ENCODE measurements at places on chromosomes 11 and 22.

- no peak for DNase-seq
Measured at GRCh38 chr22:22486132-22486899, 22.2 kb downstream of the ZNF280B start.

- no peak for DNase-seq
Measured at GRCh38 chr11:127986073-127986472, 601.3 kb downstream of the ETS1 start.

DNA sequence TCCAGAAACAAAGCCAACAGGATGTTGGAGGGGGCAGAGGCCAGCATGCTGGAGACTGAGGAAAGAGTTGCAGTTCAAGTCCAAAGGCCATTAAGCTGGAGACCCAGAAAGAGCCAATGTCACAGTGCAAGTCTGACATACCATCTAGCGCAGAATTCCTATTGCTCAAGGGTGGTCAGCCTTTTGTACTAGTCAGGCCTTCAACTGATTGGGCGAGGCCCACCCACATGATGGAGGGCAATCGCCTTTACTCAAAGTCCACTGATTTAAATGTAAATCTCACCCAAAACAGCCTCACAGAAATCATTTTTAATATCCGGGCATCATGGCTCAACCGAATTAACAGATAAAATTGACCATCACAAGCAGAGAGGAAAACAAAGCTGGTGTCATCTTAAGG, 113.9 kb downstream of the RCN1 start:
- DNase-seq, result no peak

DNA sequence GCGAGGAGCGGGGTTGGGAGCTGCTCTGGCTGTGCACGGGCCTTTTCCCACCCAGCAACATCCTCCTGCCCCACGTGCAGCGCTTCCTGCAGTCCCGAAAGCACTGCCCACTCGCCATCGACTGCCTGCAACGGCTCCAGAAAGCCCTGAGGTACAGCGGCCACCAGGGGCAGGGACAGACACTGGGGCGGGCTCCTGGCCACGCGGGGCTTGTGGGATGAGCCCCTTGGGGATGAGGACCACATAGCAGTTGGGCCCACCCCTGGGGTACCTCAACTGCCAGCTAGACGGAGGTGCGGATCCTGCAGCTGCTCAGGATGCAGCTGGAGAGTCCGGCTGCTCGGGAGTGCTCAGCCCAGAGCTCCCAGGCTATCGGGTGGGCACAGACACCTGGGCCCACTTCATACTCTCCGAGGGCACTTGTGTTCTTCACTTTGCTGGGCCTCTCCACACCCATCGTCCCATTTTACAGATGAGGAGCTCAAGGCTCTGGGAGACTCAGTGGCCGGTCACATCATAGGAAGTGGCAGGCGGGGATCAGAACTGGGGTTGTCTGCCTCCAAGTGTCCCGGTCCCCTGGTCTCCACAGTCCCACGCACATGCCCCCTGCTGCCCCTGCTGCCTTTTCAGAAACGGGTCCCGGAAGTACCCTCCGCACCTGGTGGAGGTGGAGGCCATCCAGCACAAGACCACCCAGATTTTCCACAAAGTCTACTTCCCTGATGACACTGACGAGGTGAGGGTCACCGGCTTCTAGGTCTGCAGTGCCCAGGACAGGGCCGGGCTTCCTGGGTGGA, 77.6 kb downstream of the MYO7A start:
- DNase-seq, result no peak

GRCh38 chr22:36136988-36137387, 23.6 kb downstream of the APOL3 start:
- DNase-seq, result no peak

GRCh38 chr11:59427068-59427382, 812 bp upstream of the OR5A2 start:
- DNase-seq, result no peak

- DNase-seq, result peak; percentile 83
Measured at GRCh38 chr11:12086271-12087074, 23.9 kb upstream of the MICAL2 start.

DNA sequence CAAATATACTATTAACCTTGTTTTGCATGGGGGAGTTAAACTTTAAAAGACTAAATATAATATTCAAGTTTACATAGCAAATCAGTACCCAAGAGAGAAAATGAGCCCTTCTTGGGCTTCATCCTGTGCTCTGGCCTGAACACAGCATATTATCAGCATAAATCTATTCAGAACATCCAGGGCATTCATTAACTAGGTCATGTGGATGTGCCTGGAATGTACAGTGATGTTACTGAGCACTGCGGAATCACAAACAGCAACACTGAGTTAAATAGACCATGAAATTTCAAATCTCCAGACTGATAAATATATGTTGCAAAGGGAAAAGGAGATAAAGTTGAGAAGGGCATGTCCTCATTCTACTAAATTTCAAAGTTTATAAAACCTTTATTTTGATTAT, 426.4 kb downstream of the AASDHPPT start:
- no peak for DNase-seq

DNA sequence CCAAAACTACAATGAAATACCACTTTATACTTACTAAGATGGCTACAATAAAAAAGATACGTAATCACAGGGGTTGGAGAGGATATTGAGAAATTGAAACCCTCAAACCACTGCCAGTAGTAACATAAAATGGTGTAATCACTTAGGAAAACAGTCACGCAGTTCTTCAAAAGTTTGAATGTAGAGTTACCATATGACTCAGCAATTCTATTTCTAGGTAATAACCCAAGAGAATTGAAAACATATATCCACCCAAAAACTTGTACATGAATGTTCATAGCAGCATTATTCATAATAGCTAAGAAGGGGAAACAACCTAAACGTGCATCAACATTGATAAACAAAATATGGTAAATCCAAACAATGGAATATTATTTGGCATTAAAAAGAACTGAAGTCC, 24.4 kb upstream of the PSMA1 start:
- no peak for DNase-seq

DNA sequence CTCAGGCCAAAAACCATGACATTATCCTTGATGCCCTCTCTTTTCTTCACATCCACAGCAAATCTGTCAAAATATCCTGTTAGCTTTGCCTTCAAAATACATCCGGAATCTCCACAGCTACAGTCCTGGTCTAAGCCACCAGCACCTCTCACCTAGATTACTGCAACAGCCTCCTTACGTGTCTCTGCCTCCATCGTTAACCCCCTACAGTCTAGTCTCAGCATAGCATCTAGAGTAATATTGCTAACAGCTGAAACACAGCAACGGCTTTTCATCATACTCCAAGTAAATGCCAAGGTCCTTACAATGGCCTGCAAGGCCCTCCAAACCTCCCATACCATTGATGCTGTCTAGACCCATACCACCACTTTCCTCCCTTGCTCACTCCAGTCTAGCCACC, 4.4 kb downstream of the TSG101 start:
- peak; percentile 15 for DNase-seq

DNA sequence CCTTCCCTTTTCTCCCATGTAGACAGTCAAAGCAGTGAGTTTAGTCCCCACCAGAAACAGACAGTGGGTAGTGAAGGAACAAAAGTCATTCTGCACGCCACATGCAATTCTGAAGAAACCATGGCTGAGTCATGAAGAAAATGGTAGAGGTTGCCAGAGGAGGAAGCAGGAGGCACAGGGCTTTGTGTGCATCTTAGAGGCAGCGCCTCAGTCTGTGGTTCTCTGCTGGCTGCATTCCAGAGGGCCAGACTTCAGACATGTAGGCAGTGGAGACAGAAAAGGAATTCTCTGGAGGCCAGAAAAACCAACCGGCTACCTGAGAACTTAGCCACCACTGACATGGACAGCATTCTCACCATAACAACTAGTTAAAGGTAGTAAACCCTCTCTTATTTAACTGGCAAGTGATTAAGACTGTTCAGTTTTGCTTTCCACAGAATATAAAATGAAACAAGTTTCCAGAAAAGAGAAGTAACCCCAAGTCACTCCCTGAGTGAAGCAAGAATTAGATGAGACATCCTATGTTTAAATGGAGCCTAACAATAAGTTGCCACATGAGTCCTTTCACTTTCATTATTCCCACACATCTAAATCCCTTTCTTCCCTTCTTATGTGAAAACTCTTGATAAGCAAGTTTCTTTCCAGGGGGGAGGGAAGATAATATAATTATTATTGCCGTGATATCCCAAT, 556.1 kb downstream of the SOX6 start:
- no peak for DNase-seq

DNA sequence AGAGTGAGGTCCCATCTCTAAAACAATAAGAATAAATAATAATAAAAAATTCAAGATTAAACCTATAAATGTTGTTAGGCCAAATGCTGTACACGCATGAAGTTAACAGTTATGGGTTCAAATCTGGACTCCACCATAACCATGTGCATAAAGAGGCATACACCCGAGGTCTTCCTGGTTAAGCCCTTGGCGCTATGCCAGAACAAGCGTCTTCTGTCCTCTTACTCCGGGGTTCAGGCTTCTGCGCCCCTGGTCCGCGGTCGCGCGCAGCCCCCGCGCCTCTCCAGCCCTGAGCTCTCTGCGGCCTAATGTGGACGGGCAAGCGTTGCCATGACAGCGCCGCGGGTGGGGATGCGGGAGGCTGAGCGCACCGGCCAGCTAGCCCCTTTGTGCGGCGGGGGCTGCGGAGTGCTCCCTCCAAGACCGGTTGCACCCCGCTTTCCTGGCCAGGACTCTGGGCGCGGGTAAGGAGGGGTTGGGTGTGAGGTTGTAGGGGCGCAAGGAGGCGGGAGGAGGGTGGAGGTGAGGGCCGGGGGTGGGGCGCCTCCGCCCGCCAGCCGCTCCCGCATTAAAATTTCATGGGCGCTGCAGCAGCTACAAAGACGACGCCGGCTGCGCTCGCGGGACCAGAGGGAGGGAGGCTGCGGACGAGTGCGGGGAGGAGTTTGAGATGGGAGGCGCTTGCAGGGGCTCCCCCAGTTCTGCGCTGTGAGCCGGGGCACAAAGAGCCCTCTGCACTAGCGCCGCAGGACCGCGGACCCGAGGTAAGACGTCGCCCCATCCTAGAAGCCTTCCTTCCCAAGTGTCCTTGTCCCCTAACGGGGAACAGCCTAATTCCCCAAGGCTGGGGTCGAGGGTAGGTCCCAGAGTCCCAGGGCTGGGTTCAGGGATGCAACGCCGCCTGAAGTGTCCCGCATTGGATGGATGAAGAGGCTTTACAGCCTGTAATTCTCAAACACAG, at the start of gene MIAT:
MIAT (plus strand) TSS at position 698 of the 961 bp plus-strand sequence.
- DNase-seq, result peak; percentile 56

GRCh38 chr11:617912-618682, 2.3 kb upstream of the IRF7 start:
- no peak for DNase-seq

GRCh38 chr11:114889594-114890011, 211.3 kb downstream of the NXPE2 start:
- DNase-seq, result peak; percentile 73

GRCh38 chr11:44351006-44351660, 41.2 kb upstream of the ALX4 start:
- DNase-seq, result no peak

DNA sequence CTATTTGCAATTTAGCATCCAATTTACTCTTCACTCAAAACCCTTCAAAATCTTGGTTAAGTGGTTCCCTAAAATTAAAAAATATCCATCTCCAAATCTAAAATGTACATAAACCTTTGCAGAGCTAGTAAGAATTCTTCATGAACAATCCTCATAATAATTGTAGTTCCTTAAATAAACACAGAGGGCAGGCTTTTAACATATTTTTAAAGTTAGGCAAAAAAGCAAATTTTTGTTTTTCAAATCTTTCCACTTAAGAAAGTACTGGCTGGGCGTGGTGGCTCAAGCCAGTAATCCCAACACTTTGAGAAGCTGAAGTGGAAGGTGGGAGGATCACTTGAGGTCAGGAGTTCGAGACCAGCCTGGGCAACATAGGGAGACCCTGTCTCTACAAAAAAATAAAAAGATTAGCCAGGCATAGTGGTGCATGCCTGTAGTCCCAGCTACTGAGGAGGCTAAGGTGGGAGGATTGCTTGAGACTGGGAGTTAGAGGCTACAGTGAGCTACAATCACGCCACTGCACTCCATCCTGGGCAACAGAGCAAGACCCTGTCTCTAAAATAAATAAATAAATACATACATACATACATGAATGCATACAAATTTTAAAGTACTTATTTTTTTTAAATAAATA, 25.1 kb upstream of the PLAAT3 start:
- DNase-seq, result no peak

GRCh38 chr22:42326801-42327200, 56.3 kb upstream of the TCF20 start:
- no peak for DNase-seq

GRCh38 chr11:27718346-27718862, 18.1 kb upstream of the BDNF start:
- DNase-seq, result peak; percentile 96

GRCh38 chr11:60762851-60763691, 6.4 kb downstream of the MS4A15 start:
- peak; percentile 46 for DNase-seq

DNA sequence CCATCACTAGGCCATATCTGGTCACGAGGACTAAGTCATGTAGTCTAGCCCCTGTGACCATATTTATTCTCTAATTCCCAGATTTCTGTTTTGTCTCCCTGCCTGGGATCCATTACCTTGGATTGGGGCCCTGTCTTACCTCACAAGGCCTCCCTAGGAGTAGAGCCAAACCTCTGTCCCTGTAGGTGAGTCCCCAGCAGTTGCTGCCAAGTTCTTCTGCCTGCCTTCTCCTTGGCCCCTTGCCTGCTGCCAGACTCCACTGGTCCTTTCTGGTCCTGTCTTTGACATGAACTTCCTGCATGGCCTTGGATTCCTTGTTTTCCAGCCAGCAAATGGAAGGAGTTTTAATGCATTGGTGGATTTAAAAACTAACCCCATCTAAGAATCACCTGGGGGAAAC, 35.6 kb upstream of the CADM1 start:
- DNase-seq, result no peak

- peak; percentile 39 for DNase-seq
Measured at GRCh38 chr11:34052608-34053160, 1.2 kb downstream of the CAPRIN1 start.

- DNase-seq, result no peak
Measured at GRCh38 chr11:115528225-115528624, 24.0 kb upstream of the CADM1 start.

DNA sequence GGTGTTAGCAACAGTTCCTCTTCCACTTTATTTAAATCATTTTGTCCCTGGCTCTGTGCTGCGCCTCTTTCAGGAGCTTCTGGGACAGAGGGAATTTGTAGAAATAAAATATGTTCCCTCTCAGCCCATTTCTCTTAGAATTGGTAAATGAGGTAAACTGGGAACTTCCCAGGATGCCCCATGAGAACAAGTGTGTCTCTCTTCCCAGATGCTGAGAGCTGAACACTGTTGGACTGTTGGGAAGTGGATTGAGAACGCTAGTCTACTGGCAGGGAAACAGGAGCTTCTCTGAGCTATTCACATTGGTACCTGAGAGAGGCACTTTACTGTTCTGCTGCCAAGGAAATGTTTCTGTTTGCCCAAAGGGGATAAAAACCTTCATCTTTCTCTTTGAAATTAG, 4.0 kb downstream of the CRY2 start:
- DNase-seq, result no peak

DNA sequence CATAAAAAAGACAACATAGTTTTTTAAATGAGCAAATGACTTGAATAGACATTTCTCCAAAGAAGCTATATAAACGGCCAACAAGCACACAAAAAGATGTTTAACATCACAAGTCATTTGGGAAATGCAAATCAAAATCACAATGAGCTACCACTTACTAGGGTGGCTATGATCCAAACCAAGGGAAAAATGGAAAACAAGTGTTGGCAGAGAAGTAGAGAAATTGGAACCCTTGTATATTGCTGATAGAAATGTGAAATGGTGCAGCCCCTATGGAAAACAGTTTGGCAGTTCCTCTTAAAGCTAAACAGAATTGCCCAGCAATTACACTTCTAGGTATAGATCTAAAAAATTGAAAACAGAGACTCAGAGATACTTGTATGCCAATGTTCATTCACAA, 29.0 kb downstream of the PAMR1 start:
- no peak for DNase-seq

GRCh38 chr11:60941371-60942119, 10.4 kb downstream of the SLC15A3 start:
- no peak for DNase-seq

Data from NCI-H82 (cell line).